Muscle of back (tissue), 13 donors: ENCODE measurements at places on chromosomes 7 and 10. TPM values are rescaled to one million over a fixed set of nuclear protein-coding genes. Genes with fewer than 3 reads are reported as not detected.

The EPHA1 gene
- 8.8 TPM for polyA plus RNA-seq

- DNase-seq = no peak
Measured at GRCh38 chr10:132447446-132448247, 50.6 kb downstream of the PWWP2B start.

GRCh38 chr10:51028420-51028819 is 45.9 kb upstream of the PRKG1 start:
- DNase-seq = no peak

- no peak for DNase-seq
Measured at GRCh38 chr10:45561952-45562351, 110.6 kb downstream of the ZFAND4 start.

- DNase-seq = no peak
Measured at GRCh38 chr7:156618780-156619367, 21.7 kb upstream of the RNF32 start.

DNA sequence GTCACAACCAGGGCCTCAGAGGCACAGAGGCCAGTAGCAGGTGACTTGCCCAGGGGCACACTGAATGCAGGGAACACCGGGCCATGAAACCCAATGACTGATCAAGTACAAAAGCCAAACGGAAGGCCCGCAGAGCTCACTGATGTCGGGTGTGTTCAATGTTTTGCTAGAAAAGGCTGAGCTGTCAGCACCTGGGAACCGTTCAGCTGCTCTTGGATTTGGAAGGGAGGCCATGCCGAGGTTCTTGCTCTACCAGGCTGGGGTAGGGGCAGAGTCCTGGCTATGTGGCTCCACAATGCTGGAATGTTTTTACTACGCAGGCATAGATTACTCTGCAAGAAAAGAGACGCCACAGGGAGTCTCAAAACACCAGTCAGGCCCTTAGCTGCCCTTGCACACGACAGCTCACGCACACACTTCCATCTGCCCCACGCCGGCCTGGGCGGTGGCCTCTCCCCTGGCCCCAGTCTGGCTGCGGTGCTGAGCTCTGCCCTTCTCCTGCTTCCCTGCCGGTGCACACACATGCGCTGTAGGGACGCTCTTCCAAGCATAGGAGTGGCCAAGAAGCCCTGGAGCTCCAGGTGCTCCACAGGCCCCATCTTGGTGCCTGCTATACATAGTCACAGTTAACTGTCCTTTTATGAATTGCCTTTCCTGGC is 79.9 kb downstream of the ZRANB1 start:
- no peak for DNase-seq

DNA sequence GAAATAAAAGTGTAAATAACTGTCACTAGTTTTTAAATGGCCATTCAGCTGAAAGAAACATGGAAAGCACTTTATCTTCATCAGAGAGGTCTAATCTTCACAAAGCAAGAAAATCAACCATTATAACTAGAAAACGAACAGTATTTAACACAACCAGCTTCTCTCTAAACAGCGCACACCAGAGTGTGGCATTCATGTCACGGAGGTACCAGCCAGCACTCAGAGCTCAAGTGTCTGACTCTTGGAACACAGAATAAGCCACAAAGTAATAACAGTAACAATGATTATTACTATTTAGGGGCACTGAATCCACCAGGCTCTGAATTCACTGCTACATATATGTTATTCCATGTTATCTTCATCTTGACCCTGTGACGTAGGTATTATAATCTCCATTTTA is 60.1 kb downstream of the IFIT5 start:
- DNase-seq = no peak

GRCh38 chr7:89246196-89246595 is 450.7 kb upstream of the TEX47 start:
- DNase-seq = no peak

The HILPDA gene
- 13.0 TPM for polyA plus RNA-seq

The OPALIN gene
- polyA plus RNA-seq = not detected

DNA sequence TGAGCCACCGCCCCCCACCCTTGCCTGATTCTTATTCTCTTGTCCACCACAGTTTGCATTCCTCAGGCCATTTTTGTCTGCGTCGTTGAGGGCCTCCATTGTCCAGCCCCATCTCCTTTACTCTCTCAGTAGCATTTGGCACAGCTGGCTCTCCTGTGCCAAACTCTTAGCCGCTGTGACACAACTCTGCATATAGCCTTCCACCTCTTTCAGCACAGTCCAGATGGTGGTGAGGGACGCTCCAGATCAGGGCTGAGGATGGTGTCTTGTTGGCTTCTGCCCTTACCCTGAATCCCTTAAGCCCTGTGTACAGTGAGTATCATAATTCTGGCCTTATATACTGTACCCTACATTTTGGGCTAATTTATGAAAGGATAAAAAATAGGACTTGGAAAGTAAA is 45.6 kb downstream of the BMPR1A start:
- no peak for DNase-seq

DNA sequence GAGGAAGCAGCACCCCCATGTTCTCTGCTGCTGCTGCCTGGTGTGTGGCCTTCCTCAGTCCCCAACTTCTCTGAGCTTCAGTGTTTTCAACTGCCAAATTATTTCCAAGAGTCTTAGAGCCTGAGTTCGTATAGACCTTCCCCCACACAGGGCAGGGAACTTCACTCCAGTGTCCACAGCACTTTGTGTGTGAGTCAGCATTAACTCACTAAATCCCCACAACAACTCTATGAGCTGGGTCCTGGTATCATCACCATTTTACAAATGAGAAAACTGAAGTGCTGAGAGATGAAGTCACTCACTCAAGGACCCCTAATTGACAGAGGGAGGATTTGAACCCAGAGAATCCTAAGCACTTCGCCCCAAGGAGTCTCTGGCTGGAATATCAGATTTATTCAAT is 48.3 kb downstream of the ADCYAP1R1 start:
- DNase-seq = no peak

DNA sequence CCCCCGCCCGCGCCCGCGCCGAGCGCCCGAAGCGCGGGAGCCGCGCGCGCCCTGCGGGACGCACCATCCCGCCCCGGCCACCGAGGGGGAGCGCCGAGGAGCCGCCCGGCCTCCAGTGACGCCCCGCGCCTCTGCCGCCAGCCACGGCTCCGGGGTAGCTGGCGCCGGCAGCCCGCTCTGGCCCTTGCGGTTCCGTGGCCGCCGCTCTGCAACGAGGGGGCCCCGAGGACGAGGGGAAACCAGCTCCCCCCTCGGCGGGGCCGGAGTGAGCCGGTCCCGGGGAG is at the start of gene PAXIP1:
PAXIP1 (minus strand) TSS at position 33 of the 284 bp plus-strand sequence. CDS start 195 bp downstream, outside the sequence.
- DNase-seq = no peak

- no peak for DNase-seq
Measured at GRCh38 chr10:47451273-47451997, 32.5 kb downstream of the ANXA8 start.

The PVRIG gene
- polyA plus RNA-seq = 3.7 TPM

The ATAD1 gene
- 23.2 TPM for polyA plus RNA-seq

The NUTM2B gene
- polyA plus RNA-seq = 3.2 TPM

The CALHM3 gene
- polyA plus RNA-seq = not detected

DNA sequence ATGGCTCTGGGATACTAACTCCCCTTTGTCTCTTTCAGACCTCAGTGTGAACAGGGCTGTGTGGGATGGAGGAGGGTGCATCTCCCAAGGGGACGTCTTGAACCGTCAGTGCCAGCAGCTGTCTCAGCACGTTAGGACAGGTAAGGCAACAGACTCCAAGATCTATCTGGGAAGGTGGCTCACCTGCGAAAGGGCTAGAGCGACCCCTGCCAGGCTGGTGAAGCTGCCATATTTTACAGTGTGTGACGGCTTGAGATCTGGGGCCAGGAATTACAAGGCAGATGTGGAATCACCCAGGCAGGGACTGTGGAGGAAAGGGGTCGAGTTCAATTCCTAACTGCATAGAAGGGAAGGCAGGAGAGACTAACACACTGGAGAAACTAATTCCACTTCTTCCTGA is 11.2 kb downstream of the MUC17 start:
- DNase-seq = no peak

- no peak for DNase-seq
Measured at GRCh38 chr10:106424054-106424453, 740.5 kb downstream of the SORCS1 start.

The CCDC172 gene
- polyA plus RNA-seq = not detected

GRCh38 chr7:124781907-124782734 is 16.5 kb upstream of the GPR37 start:
- no peak for DNase-seq

DNA sequence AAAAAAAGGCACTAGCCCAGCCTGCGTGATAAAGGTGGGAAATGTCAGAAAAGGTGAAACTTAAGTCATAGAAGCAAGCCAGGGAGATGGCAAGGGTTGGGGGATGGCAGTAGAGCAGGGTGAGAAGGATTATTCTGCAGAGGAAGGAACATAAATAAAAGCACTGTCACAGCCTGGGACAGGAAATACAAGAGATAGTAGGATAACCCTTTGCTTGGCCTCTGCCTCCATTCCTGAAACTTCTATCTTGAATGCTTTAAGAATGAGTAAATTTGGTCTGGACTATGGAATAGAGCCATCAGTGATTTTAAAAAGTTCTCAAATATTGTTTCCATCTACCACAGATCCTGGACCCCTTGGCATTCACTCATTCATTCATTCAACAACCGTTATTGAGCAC is 50.0 kb downstream of the ABCC2 start:
- DNase-seq = no peak
